ENCODE measurements at places on chromosomes 13 and 19.

GRCh38 chr13:72952529-72953141 is 106.2 kb upstream of the KLF5 start:
- DNase-seq = no peak

DNA sequence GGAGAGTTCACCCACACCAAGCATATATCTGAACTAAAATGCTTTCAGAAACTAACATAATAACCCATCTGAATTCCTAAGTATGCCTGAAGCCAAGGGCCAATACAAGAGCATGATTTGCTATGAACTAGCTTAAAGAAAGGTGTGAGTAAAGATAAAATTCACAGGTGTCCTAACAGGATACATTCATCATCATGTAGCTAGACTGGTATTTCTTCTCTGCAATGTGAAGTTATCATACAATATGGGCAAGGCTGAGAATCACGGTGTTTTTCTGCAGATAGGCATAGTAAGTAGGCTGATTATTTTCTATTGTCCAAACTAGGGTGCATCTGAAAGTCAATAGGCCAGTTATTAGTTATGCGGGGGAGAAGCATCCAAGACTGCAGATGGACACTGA is 63.1 kb downstream of the STK24 start:
- no peak for DNase-seq

- no peak for DNase-seq
These were observed 4.7 kb downstream of the SLC1A5 start for GRCh38 chr19:46783670-46784069.

- DNase-seq = no peak
These were observed 8.1 kb upstream of the FXYD3 start for GRCh38 chr19:35107545-35107944.

DNA sequence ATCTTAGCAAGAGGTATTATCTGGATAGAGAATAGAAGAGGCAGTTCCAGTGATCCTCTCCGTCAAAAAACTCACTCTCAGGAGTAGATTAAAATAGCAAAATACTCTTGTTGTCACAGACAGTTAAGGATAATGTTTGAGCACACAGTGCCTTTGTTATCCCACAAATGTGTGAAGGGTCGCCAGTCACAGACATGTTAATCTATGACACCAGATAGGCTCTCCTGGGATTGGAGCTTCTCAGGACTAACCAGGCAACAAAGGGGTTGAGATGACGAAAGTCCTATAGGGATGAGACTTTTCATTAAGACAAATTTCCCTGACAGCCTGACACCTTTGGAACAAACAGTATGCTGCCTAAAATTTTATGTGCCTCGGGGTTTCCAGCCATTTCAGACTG is 1947.1 kb downstream of the OLFM4 start:
- DNase-seq = no peak

- no peak for DNase-seq
These were observed 1.5 kb downstream of the PPFIA3 start for GRCh38 chr19:49120868-49121267.

DNA sequence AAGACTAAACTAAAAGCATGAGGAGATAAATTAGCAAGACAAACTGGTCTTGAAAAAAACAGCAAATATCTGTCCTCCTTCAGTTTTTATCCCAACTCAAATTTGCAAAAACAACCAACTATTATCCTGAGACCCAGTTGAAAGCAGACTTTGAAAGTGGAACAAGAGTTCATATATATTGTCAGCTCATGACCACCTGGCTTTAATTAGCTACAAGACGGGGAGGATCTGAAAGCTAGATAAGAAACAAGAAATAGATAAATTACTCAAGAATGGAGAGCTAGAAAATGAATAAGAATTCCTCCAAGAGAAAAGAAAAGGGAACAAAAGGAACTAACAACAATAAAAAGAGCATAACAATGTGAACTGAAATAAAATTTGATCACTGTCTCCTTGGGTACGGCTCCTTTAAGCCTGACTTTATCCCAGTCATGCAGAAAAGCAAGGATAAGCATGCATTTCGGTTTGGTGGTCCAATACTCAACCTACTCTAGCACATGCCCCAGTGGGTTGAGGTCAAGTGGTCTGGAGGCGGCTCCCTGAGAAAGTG is 246.9 kb downstream of the DCLK1 start:
- no peak for DNase-seq

- peak; percentile 49 for DNase-seq
These were observed 1.3 kb downstream of the NR1H2 start for GRCh38 chr19:50377517-50377916.

GRCh38 chr13:33784738-33785137 is 33.2 kb upstream of the RFC3 start:
- DNase-seq = no peak

- peak; percentile 64 for DNase-seq
These were observed 6.2 kb downstream of the PPP1R15A start for GRCh38 chr19:48878196-48879024.

- no peak for DNase-seq
These were observed 140.0 kb downstream of the SIPA1L3 start for GRCh38 chr19:38047049-38047438.

- DNase-seq = no peak
These were observed 325.4 kb downstream of the FOXO1 start for GRCh38 chr13:40341096-40341471.

- no peak for DNase-seq
These were observed 2.7 kb upstream of the ZNF780A start for GRCh38 chr19:40093416-40093815.

DNA sequence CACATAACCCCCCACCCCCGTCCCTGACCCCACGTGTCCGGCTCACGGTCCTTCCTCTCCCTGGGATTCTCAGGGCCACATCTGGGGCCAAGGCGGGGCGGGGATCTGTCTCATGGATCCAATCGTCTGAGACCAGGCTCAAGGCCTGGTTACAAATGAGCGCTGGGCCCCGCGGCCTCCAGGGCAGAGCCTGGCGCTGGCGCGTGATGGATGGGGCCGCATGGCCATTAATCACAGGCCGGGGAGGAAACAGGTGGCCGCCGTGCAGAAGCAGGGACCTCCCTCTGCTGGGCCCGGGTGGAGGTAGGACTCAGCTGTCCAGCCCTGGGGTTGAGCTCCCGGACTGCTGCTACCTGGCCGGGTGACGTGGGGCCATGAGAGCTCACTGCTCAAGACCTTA is 5.8 kb upstream of the TLE5 start:
- DNase-seq = no peak

- DNase-seq = no peak
These were observed 221.9 kb upstream of the PCDH17 start for GRCh38 chr13:57409656-57410055.

DNA sequence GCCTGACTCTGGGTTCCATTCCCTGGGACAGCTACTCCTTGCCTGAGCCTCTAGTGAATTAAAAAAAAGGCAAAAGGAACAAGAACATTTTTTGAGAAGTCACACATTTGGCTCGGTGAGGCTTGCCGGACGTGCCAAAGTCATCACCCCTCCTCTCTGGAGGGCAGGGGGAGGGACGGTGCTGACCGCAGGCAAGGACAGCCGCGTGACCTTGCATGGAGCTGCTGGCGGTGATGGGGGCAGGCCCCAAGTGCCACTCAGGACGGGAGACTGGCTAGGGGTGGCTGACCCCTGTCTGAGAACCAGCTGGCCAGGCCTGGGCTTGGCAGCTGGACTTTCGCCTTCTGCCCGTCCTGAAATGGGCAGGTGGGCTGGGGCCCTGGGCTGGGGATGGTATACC is 26.4 kb downstream of the MAP2K2 start:
- DNase-seq = peak; percentile 55

DNA sequence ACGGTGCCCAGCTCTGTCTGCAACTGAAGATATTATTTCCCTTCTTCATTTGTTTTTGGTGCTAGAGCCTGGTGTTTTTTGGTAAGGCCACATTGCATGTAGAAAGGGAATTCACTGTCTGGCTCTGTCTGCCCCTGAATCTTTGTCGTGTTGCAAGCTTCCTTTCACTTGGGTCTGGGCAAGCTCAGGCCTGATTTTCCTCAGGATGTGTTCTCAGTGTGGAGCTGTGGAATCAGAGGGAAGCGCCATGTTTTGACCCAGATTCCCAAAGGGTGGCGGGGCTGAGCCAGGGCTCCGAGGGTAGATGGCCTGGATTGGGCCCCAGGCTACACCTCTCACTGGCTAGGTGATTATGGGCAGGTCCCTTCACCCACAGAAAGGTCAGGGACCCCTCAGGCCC is 8.6 kb downstream of the PRKCSH start:
- no peak for DNase-seq

GRCh38 chr13:90683711-90684131 is 663.8 kb upstream of the MIR17HG start:
- DNase-seq = no peak

- no peak for DNase-seq
These were observed 57.5 kb upstream of the HMGB1 start for GRCh38 chr13:30523211-30523610.

- peak; percentile 58 for DNase-seq
These were observed 27.3 kb upstream of the SLC7A10 start for GRCh38 chr19:33252971-33253370.

- no peak for DNase-seq
These were observed 76.6 kb downstream of the WDFY2 start for GRCh38 chr13:51660813-51661212.

DNA sequence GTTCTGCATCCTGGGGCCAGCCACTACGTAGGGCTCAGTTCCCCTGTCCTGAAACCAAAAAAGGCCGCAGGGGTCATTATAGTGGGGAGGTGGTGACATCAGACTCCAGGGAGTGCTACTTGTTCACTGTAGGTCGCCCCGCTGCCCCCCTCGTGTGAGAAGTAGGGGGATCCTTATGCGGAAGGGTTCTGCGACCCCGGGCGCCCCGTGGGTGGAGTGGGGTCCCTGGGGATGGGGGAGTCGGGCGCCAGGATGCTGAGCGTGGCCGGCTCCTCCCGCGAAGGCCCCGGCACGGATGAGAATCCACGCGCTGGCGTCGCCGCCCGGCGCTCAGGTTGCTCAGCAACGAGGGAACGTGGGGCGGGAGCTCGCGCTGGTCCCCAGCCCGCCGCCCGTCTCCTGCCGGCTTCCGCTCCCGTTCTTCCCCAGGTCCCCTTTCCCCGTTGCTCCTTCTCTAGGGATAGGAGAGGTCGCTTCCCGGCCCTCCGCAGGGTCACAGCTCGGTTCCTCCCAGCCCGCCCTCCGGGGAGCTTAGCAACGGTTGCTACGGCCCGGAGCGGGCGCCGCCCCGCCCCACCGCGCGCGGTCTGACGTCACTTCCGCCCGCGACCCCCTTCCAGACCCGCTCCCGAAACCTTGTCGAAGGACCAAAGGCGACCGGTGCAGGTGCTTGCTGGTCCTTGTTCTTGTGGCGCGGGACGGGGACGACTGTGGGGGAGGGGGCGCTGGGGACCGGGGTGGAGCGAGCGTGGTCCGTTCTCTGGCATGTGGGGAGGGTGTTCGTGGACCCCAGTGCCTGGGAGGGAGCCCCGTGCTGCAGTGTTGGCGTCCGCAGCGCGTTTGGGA is at the start of gene NAT14:
Gene NAT14 (plus strand): TSS at position 596 of the 846 bp plus-strand sequence. CDS start 521 bp downstream, outside the sequence.
- DNase-seq = peak; percentile 94

- DNase-seq = peak; percentile 89
These were observed at the start of gene CADM4 for GRCh38 chr19:43639519-43640423. Gene CADM4, minus strand, starts transcription at chr19:43639850. Its CDS starts 60 bp downstream, at chr19:43639790.

- DNase-seq = no peak
These were observed 227.6 kb upstream of the UBL3 start for GRCh38 chr13:30078059-30078458.

DNA sequence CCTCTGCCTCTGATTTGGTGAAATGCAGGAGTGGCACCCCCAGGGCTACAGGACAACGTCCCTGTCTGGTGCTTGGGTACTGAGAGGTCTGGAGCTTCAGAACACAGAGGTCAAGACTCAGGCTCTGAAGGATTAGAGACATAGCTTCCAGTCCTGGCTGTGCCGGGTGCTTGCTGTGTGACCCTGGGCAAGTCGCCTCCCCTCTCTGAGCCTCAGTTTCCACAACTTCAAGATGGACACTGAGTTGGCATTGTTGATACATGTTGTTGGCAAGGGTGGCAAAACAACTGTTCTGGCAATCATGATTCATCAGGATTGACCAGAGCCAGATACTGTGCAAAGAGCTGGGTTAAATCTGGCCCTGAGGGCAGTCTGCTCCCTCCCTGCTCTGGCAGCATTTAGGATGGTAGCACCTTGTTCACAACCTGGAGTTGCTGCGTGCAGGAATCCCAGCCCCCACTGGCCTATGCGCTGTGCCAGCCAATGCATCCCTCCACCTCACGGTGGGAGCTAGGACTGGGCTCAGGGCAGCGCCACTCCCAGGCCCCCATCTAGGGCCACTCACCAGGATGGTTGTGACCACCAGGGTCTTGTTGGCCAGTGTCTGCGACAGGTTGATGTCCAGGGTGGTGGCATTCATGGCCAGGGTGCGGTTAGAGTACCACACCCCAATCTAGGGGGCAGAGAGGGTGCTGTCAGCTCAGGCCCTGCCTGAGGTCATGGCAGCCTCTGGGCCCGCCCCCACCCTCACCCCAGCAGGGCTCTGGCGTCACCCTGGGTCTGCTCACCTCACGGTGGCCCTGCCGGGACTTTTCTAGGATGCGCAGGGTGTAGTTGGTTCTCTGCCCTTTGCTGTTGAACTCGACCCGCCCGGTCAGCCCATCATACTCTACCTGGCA is 16.7 kb downstream of the GRIK5 start:
- no peak for DNase-seq
